ENCODE measurements at places on chromosomes 7 and 10.

DNA sequence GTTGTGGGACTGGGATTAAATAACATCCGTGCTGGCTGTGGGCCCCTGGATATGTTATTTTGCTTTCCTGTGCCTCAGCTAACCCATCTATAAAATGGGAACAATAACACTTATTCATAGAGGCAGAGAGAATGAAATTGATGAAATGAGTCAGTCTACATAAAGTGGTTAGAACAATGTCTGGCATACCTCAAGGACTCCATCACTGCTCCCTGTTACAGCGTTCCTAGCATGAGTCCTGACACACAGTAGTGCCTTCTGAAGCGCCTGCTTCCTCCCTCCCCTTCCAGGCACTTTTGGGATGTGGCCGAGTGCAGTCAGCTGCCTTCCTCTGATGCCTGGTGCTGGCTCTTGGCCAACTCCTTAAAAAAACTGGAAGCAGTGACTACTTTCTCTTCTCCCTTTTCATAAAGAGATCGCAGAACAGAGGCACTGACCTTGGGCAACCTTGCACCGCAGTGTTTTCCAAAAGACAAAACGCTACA lies 108.4 kb upstream of the ZMIZ1 start:
- DNase-seq = no peak

DNA sequence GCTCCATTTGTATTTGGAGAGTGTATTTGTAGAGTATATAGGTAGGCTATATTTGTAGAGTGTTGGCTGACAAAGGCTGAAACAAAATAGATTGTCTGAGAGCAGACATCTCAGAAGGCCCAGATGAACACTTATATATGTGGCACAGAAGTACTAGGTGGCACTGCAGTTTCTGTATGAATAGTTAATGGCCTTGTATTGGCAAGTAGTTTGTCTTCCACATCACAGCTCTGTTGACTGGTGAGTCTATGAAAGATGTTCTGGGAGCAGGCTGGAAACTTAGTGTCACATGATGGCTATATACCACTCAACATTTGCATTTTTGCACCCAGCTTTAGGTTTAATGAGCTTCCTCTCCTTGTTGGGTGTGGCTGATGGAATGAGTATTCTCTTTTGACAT lies 51.9 kb downstream of the CCNY start:
- DNase-seq = no peak

DNA sequence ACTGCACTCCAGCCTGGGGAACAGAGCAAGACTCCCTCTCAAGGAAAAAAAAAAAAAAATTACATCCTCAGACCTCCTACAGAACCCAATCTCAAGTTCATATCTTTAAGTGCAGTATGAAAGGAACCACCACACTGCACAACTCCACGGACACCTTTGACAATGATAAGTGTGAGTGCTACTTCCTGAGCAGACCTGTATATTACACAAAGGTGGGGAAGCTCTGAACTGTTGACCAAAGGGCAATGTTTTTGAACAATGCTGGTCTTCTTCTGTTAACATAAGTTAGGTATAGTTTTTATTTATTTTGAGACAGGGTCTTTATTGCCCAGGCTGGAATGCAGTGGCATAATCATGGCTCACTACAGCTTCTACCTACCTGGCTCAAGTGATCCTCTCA lies 54.1 kb upstream of the RNF148 start:
- DNase-seq = no peak

- DNase-seq = no peak
These were observed 41.9 kb downstream of the CYCS start for GRCh38 chr7:25083201-25083600.

- no peak for DNase-seq
These were observed 1197.7 kb upstream of the CELF2 start for GRCh38 chr10:9819756-9820494.

DNA sequence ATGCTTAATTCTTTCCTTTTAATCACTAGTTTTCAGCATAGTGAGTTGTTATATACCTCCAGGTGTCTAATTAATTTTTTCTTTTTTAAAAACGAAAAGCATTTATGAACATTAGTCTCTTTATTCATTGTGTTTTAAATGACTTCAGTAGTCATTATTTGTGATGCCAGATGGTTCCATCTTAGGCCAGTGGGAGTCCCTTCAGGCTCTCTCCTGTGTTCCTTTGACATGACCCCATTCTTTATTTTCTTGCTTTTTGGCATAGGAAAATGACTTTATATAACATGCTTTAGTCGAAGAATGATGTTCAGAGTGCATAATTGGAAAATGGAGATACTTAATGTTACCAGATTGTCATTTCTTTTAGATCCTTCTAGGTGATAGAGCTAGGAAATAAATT lies 24.4 kb downstream of the MKLN1 start:
- DNase-seq = no peak

- no peak for DNase-seq
These were observed 25.8 kb downstream of the PLA2G12B start for GRCh38 chr10:72928798-72929197.

- no peak for DNase-seq
These were observed 134.5 kb upstream of the RET start for GRCh38 chr10:42942279-42942950.

GRCh38 chr10:27542812-27543211 lies 38.7 kb downstream of the RAB18 start:
- DNase-seq = no peak

GRCh38 chr7:104133238-104133637 lies 74.6 kb downstream of the ORC5 start:
- DNase-seq = no peak
